Lower lobe of right lung (tissue), 2 donors: ENCODE measurements at places on chromosomes 2 and 18. TPM values are rescaled to one million over a fixed set of nuclear protein-coding genes. Genes with fewer than 3 reads are reported as not detected.

- no peaks in the 10 kb centered on the region for H3K27me3 ChIP-seq
- no peak overlapping the region for H3K4me3 ChIP-seq
- H3K36me3 ChIP-seq = no peaks in the 10 kb centered on the region
- H3K27ac ChIP-seq = no peak overlapping the region
- DNase-seq = no peak
Observed at GRCh38 chr2:156110890-156111289, 221.6 kb downstream of the NR4A2 start.

- H3K27me3 ChIP-seq = no peaks in the 10 kb centered on the region
- no peak overlapping the region for H3K27ac ChIP-seq
- no peaks in the 10 kb centered on the region for H3K4me1 ChIP-seq
- H3K4me3 ChIP-seq = no peak overlapping the region
Observed at GRCh38 chr2:4486971-4487370, 783.6 kb downstream of the DCDC2C start.

Gene CD207
- total RNA-seq = 3.0 TPM

- H3K27ac ChIP-seq = no peak overlapping the region
- no peaks in the 10 kb centered on the region for H3K4me1 ChIP-seq
- no peaks in the 10 kb centered on the region for H3K36me3 ChIP-seq
- no peak overlapping the region for H3K4me3 ChIP-seq
- no peaks in the 10 kb centered on the region for H3K27me3 ChIP-seq
- DNase-seq = no peak
Observed at GRCh38 chr2:165634282-165634681, 159.8 kb downstream of the GALNT3 start.

DNA sequence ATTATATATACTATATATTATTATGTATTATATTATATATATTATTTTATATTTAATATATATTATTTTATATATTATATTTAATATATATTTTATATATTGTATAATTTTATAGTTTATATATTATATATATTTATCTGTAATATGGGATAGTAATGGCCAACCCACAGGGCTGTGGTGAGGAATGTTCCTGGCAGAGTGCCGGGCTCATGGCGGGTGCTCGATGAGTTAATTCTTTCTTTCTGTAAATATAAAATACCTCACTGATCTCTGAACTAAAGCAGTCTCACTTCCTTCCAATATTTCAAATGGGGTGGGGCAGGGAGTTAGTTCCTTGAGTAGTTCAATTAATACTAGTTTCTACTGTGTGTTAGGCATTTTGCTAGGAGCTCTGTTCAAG lies 389.4 kb downstream of the TSN start:
- H3K27ac ChIP-seq = no peak overlapping the region
- DNase-seq = no peak

DNA sequence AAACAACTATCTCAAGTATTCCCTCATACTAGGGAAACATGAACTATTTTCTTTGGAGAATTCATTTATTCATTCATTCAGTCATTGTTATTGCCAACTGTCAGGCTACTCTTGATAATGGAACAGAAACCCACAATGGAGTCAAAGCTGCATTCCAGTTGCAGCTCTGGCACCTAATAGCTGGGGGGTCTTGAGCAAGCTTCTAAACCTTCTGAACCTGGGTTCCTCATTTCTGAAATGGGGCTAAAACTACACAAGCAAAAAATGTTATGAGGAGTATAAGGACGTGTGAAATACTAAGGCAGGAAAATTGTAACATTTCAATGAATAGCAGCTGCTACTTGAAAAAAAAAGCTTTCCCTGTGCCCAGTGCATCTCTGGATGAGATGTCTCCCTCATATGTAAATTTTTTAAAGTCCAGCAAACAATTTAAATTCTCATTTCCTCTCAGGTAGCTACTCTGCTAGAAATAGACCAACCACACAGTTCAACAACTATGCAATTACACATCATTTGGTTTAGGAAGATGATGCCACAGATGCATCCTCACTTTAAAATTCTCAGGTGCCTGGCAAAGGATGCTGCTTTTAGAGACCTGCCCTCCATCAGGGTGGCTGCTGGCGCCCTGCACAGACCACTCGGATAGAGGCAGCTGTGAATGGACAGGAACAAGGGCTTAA lies 38.5 kb downstream of the SPRED2 start:
- no peaks in the 10 kb centered on the region for H3K27me3 ChIP-seq
- no peak overlapping the region for H3K27ac ChIP-seq
- DNase-seq = no peak
- H3K4me3 ChIP-seq = no peak overlapping the region
- H3K4me1 ChIP-seq = peaks cover 51% of the 10 kb centered on the region

DNA sequence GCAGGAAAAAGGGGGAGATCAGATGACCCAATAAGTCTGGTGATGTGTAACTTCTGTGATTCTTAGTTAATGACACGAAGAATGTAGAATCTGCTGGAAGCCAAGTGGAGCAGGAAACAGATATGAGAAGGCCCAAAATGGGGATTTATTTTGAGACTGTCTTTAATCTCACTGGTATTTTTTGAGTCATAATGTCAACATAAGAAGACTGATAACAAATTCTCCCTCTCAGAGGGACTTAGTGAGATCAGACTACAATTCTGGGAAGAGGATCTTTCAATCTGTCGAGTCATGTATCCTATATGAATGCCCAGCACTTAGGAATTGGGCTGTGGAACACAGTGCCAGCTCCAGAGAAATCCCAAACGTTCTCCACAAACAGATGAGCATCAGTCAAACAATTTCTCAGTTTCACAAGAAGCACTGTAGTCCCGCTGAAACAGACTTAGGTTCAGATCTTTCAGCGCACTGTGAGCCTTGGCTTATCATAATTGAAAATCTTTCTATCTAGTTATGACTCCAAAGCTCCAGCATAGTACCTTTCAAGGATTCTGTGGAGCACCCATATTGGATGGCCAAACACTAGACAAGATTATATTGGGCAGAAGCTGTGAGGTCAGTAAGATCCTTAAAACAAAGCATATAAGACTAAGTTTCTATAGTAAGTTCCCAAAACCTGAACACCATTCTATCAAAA lies 738.2 kb downstream of the LRP1B start:
- H3K4me3 ChIP-seq = no peak overlapping the region
- H3K4me1 ChIP-seq = no peaks in the 10 kb centered on the region
- H3K27ac ChIP-seq = no peak overlapping the region
- DNase-seq = no peak

Gene CHAC2
- 1.6 TPM for total RNA-seq

Gene ZFP36L2
- 136 TPM for total RNA-seq

Gene RND3
- 20.8 TPM for total RNA-seq

GRCh38 chr2:151619337-151619989 lies 114.8 kb downstream of the NEB start:
- DNase-seq = no peak
- no peaks in the 10 kb centered on the region for H3K4me1 ChIP-seq
- H3K36me3 ChIP-seq = no peaks in the 10 kb centered on the region
- H3K4me3 ChIP-seq = no peak overlapping the region
- H3K27ac ChIP-seq = no peak overlapping the region

DNA sequence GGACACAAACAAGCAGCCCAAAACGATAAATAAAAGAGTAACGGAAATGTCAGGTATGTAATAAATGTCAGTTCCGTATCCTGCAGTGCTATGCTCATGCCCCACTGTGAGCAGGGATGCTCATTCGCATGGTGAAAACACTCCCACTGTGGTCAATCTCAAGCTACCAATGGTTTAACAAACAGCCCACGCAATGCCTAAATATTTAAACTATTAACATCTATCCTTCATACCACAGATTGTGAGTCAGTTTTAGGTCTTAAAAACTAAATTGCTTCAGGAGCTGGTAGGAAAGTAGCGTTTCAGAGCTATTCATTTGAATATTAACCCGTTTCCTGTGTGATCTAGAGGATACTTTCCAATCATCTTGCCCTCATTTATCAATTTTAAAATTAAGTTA lies 207.4 kb downstream of the TCF4 start:
- no peaks in the 10 kb centered on the region for H3K27me3 ChIP-seq
- H3K4me3 ChIP-seq = no peak overlapping the region
- no peak overlapping the region for H3K27ac ChIP-seq
- H3K36me3 ChIP-seq = no peaks in the 10 kb centered on the region
- no peaks in the 10 kb centered on the region for H3K4me1 ChIP-seq
- DNase-seq = no peak

Gene PLGLB1
- 2.7 TPM for total RNA-seq
